ENCODE measurements at places on chromosomes 6 and 20.
A peak's percentile ranks its signal among the peaks of the same experiment; 100 is the strongest.

DNA sequence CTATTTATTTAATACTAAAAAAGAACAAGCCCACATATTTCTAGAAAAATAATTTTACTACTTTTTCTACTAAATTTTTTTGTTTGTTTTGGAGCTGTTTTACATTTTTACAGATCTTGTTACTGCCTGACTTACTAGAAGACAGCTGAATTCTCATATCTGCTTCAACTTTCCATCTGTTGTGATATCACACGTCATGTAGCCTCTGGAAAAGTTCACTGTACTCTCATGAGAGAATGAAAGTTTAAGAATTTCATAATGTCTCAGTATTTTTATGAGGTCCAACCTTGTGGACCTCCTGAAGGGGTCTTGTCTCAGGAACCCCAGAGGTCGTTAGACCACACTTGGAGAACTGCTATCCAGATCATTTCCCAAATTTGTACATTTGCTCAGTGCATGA, 81.7 kb upstream of the MTHFD1L start:
- DNase-seq, result no peak

GRCh38 chr6:38612143-38612965, 27.4 kb downstream of the BTBD9 start:
- no peak for DNase-seq

GRCh38 chr6:106973018-106973835, 1.3 kb downstream of the CD24 start:
- peak; percentile 52 for DNase-seq

DNA sequence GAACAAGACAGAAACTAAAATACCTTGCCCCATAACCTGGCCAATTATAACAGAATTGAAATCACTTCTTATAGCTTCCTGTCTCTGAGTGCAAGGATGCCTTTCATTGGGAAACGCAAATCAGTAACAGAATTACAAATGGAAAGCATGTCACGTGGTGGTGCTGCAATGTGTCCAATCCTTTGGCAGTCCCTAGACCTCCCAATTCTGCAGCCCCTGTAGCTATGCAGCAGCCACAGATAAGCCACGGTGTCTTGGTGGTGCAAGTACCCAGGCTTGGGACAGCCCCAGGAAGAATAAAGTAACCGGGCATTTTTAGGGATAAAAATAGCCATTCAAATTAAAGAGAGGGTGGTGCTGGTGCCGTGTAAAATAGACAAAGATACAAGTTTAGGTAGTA, 134.6 kb upstream of the CCN2 start:
- DNase-seq, result no peak

GRCh38 chr20:33099843-33100538, 20.5 kb downstream of the BPIFB4 start:
- DNase-seq, result no peak

DNA sequence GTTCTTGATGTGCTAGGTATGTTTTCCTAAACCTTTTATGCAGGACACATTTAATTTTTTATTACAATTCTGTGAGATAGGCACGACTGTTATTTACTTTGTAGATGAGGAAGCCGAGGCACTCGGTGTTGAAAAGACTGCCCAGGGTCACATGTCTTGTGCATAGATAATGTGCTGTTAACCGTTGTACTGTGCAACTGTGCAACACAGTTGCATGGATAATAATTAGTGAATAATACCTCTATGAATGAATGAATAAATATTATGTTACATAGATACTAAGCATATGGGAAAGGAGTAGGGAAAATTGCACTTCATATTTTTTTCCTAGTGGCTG, 60.3 kb upstream of the DEK start:
- no peak for DNase-seq

DNA sequence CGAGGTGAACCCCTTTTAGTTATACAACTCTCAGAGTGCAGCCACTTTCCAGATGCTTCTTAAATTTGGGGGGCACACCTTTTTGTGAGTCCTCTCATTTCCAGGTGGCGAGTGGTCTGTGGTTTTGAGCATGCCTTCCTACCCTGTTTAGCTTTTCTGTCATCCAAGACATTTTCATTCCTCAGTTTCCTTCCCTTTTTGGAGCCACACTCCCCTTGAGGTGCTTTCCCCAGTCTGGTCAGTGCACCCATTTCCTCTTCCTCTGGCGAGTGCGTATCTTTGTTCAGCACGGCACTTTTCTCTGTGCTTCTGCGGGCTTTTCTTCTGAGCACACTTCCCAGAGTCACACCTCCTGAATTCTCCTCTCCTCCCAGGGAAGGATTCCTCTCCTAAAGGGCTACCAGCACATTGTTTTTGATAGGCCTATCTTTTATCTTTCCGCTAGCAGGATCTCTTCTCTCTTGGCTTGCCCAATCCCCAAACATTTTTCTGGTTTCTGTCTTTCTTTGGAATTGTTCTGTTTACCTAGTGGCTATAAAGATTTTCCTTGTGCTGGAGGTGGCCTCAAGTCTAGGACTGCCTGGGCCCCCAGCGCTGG, 1.4 kb downstream of the PHF20 start:
- DNase-seq, result no peak

Measured in NCI-H2029 (cell line).